Right renal pelvis (tissue), 4 donors: ENCODE measurements at places on chromosomes 6 and 20.
A peak's percentile ranks its signal among the peaks of the same experiment; 100 is the strongest.

GRCh38 chr6:142960098-142960497 lies 15.1 kb upstream of the HIVEP2 start:
- no peak for DNase-seq

- no peak for DNase-seq
These were observed 130.0 kb upstream of the GGTLC1 start for GRCh38 chr20:24118441-24119175.

DNA sequence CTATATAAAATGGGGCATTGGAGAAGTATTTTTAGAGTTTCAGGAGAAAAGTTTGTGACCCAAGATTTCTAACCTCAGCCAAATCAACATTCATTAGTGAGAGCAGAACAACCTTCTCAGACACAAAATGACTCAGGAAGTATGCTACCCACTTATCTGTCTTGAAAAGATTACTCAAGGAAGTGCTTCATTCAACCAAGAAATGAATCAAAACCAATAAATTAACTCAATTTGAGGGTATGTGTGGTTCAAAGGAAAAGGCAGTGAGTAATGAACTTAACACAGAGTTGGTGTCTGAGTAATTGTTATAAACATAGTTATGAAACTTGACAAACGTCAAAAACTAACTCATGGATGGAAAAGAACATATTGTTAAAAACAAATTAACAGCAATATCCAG lies 227.6 kb downstream of the HAO1 start:
- DNase-seq: no peak

GRCh38 chr6:78909391-78909790 lies 42.0 kb downstream of the IRAK1BP1 start:
- no peak for DNase-seq

DNA sequence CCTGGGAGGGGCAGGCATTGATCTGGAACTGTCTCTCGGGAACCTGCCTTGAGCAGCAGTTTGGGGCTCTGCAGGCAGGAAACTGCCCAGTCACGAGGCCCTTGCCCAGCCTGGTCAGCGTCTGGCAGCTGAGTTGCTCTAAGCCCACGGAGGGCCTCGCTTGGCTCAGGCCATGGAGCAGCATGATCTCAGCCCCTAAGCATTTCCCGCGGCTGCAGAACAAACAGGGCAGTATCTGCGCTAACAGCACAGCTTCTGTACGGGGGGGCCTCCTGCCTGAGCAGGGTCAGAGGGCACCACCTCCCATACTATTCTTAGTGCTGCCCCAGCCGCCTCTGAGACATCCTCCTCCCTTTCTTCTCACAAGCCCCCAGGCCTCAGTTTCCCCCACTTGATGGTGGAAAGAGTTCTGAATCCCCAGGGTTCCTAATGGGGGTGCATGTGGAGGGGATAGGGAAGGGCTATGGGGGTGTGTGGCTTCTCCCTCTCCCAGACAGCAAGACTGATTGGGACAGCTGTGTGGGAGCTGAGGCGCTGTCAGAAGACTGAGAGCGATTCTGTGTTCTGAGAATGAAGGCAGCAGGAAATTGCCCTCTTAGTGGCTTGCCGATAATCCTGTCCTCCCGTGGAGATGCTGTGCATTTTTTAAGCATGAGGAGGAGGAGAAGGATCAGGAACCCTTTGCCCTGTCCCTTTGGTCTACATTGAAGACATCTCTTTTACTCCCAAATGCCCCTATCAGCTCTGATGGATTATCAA lies 46.4 kb downstream of the MOCS1 start:
- DNase-seq: peak; percentile 28

GRCh38 chr6:115704028-115704427 lies 356.7 kb downstream of the FRK start:
- no peak for DNase-seq

GRCh38 chr20:54194724-54195438 lies 13.0 kb upstream of the PFDN4 start:
- no peak for DNase-seq

DNA sequence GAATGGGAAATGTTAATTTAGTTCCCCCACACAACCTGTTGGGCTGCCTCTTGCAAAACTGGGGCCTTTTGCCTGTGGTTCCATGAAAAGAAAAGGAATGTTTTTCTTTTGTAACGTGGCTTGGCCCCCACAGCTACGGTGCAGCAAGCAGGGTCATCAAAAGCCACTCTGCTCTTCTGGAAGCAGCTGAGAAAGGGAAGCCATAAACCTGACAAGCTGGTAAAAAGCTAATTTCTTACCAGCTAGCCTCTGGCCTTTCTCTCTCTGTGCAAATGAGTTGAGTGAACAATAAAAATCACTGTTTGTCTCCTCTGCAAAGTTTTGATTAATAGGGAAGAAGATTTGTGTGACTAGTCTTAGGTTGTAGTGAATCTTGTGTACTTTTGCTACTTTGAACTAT lies 23.5 kb upstream of the NOTCH4 start:
- no peak for DNase-seq

DNA sequence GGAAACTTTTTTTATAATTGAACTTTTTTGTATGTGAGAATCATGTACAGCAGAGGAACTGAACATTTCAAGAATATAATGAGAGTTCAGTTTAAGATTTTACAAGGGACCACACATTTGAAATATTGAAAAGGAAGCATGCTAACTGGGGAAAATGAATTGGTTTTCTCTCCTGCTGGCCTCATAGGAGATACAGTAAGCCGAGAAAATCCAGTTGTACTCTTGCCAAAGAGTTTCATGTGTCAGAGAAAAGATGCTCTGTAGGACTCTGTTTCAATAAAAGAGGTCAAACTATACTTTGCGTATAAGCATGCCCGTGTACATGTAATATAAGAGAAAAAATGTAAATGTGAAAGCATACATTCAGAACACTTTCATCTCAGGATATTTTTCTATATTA lies 393.5 kb upstream of the NRSN1 start:
- no peak for DNase-seq

GRCh38 chr6:146357578-146358430 lies 185.8 kb upstream of the RAB32 start:
- no peak for DNase-seq

DNA sequence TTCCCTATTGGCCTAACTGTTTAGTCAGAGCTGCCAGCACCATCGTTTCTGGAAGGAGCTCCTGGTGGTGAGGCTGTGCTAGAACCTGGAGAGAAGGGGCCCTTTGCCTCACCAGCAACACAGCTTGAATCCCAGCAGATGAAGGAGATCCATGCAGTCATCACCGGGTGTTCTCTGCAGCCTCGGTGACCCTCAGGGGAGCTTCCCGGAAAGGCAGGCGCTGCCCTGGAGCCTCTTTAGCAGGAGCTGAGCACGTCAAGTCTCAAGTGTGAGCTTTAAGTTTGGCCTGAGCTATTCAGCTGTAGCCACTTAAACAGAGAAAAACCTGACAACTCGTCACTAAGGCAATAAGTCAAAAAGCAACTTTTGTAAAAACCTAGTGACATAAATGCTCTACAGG lies 181.2 kb upstream of the FOXQ1 start:
- DNase-seq: no peak
